ENCODE measurements at places on chromosomes 12 and 14.
A peak's percentile ranks its signal among the peaks of the same experiment; 100 is the strongest.

GRCh38 chr14:67666750-67667449 lies 7.5 kb downstream of the VTI1B start:
- DNase-seq = no peak

DNA sequence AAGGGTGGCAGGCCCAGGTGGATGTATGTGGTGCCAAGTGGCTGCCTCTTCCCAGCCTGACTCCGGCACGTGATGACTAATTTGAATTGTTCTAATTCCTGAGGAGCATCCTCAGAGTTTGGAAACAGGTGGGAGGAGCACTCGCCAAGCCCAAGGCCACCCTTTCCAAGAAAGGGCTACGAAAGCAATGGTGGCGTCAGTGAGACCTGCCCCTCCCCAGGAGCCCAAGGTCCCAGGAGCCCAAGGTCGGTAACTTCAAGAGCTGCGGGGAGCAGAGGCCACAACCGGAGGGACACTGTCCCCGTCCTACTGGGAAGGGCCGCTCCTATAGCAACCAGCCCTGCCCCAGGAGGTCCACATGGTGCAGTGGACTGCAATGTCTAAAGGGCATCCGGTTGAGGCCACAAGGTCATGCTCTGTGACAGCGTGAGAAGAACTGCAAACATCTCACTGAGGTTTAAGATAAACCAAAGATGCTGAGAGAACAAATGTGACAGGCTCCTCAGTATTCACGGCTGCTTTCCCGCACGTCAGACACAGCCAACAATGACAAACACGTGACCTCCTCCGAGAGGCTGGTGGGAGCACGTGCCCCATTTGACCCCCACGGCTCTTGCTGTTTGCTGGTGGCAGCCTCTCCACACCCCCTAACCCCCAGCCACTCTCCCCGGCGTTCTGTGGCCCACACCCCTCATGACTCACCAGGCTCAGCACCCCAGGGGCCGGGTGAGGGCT lies 79.6 kb downstream of the ITPK1 start:
- DNase-seq = no peak

- DNase-seq = no peak
Observed at GRCh38 chr12:26469421-26470180, 274.2 kb downstream of the SSPN start.

DNA sequence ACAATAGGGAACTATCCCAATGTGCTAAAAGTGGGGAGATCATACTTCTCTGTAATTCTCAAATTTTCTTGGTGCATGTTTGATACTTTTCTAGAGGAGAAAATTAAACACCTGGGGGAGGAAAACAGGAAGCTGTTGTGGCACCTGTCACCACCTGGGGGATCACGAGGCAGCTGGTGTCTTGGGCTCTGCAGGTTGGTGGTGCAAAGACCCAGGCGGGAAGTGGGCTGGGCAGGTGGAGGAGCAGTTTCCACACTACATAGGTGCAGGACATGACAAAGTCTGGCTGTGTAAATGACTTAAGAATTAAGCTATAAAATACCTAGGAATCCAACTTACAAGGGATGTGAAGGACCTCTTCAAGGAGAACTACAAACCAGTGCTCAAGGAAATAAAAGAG lies 23.2 kb downstream of the PEX5 start:
- no peak for DNase-seq

DNA sequence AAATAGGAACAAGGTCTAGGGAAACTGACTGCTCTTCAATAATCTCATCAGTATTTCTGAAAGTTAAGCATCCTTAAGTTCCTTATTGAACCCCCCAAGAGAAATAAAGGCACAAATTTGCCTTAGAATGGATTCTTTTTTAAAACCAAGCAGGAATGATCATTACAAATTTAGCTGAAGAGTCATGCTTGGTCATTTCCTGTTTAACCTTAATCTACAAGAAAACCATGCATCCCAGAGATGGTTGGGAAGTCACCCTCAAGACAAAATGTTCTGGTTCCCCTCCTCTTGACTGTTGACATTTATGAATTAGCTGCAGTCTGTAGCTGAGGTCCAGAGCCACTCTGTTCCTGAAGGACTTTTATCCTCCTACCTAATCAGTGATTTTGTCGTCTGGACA lies 291.8 kb upstream of the G2E3 start:
- no peak for DNase-seq

GRCh38 chr12:96172981-96173380 lies 21.2 kb upstream of the ELK3 start:
- DNase-seq = no peak

DNA sequence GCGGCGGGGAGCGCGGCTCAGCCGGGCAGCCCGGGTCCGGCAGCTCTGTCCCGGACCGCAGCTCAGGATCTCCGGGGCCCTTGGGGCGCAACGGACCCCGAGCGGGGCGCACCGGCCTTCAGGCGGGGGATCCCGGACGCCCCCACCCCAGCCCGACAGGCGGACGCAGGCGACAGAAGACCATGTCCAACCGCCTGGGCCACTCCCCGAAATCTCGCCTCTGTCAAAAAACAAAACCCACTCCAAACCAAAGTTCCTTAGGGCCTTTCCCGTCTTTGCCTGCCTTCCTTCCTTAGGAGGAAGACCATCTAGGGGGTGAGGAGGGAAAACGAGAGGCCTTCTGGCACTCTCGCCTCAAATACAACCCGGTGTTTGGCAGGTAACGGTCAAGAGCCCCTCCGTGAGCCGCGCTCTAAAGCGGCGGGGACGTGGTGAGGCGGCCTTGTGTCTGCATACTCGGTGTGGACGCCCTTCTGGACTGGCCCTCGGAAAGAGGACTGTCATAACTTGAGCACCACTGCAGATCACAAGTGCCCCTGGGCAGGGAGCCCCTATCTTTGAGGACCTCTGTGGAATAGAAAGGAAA lies 604 bp downstream of the HCFC2 start:
- no peak for DNase-seq

- no peak for DNase-seq
Observed at GRCh38 chr12:114400925-114401324, 5.0 kb downstream of the TBX5 start.

GRCh38 chr12:130026608-130027176 lies 122.9 kb upstream of the TMEM132D start:
- no peak for DNase-seq

DNA sequence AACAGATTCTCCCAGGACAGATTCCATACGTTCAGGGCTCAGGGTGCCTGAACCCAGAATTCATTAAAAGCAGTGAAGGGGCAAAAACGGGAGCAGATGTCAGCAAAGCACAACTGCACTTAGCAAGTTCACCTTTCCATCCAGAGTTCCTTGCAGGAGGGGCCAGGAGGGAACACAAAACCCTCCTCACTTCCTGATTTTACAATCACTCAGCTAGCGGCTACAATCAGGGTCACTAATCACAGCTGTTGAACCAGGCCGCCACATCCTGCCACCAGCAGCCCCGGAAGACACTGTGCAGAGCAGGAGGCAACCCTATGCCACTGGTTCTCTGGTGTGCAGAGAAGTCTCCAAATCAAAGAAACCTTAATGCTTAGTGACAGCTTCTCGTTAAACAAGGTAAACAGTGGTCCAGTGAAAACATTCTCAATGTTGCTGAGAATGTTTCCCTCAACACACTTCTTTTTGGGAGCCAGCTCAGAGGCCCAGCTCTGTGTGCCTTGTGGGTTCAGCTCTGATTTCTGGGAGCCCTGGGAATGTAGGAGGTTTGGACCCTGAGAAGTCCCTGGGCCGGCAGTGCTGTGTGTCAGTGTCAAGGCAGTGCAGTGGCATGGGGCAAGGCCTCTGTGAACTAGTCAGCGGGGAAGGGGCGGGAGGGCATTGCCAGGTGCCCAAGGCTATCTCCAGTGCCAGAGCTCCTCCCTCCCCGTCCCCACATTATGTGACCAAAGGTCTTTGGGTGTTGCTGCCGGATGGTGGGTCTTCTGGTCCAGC lies 54.5 kb downstream of the VCPKMT start:
- no peak for DNase-seq

- no peak for DNase-seq
Observed at GRCh38 chr14:47676315-47676617, 861 bp upstream of the MDGA2 start.

GRCh38 chr12:127172861-127173260 lies 1094.1 kb upstream of the TMEM132C start:
- peak; percentile 49 for DNase-seq

GRCh38 chr12:118959348-118959747 lies 22.0 kb upstream of the SRRM4 start:
- DNase-seq = no peak

GRCh38 chr14:102316338-102316742 lies 3.2 kb upstream of the ZNF839 start:
- DNase-seq = no peak

GRCh38 chr12:106238146-106238545 lies 9.7 kb downstream of the CKAP4 start:
- peak; percentile 72 for DNase-seq

- DNase-seq = no peak
Observed at GRCh38 chr12:53201639-53202038, 5.4 kb downstream of the ITGB7 start.

DNA sequence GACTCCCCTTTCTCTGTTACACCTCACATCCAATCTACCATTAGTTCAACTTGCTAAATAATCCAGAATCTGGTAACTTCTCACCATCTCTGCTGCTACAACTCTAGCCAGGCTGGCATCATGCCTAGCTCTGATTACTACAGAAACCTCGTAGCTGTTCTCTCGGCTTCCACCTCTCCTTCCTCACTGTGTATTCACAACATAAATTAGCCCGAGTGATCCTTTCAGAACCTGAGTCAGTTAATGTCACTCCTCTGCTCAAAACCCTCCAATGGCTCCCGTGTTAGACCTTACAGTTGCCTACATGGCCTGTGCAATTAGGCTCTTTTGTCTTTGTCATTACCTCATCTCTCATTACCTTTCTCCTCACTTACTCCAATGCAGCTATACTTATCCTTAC lies 139.4 kb downstream of the PDE3A start:
- DNase-seq = no peak

GRCh38 chr12:54054742-54055194 lies 1.1 kb downstream of the HOXC4 start:
- DNase-seq = no peak

DNA sequence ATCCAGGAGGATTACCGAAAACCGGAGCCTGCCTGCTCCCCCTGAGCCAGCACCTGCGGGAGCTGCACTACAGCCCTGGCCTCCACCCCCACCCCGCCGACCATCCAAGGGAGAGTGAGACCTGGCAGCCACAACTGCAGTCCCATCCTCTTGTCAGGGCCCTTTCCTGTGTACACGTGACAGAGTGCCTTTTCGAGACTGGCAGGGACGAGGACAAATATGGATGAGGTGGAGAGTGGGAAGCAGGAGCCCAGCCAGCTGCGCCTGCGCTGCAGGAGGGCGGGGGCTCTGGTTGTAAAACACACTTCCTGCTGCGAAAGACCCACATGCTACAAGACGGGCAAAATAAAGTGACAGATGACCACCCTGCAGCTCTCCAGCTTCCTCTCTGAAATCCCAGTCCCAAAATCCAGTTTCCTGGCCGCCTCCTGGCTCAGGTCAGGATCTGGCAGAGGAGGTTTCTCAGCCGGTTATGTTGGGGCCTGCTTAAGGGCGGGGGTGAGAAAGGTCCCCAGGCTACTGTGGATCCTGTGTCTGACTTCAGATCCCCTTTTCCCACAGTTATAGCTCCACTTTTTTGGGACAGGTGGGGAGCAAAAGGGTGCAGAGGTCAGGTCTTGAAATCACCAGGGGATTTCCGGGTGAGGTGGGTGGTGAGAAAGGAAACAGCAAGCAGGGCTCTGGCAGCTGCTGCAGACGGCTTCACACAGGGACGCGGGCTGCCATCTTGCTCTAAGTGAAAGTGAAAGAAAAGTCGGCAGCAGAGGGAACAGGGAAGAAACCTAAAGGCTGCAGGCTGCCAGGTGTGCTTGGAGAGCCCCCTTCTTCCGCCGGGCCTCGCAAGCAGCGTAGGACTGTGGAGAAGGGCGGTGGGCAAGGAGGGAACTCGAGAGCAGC lies at the start of gene TAPBPL:
Gene TAPBPL (plus strand): TSS at position 695 of the 897 bp plus-strand sequence. CDS start 207 bp downstream, outside the sequence.
- no peak for DNase-seq

- DNase-seq = no peak
Observed at GRCh38 chr14:93994919-93995682, 2.0 kb upstream of the CCDC197 start.

DNA sequence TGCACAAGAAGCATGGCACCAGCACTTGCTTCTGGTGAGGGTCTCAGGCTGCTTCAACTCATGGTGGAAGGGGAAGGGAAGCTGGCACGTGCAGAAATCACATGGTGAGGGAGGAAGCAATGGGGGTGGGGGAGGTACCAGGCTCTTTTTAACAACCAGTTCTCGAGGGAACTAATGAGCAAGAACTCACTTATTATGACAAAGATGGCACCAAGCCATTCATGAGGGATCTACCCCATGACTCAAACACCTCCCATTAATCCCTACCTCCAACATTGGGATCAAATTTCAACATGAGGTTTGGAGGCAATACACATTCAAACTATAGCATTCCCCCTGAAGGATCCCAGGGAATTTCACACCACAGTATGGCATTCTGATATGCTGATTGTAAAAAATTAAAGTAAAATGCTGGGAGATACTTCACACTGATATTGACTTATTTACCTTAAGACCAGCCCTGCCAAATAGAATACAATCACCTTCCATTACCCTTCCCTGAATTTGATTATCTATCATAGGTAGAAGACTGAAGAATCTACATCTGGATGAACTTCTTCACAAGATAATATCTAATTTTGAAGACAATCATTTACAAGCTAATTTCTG lies 201.7 kb upstream of the PLXNC1 start:
- no peak for DNase-seq

DNA sequence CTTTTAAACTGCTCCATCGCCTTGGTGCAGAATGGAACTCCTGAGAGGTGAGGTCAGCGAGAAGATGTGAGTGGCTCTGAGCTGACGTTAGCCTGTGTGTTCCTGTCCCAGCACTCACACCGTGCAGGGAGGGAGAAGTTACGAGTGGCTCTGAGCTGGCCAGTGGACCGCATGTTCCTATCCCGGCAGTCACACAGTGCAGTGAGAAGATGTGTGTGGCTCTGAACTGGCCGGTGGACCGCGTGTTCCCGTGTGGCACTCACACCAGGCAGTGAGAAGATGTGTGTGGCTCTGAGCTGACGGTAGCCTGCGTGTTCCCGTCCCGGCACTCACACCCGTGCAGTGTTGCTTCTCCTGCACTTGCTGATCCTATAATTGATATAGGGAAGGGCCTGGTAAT lies 59.9 kb downstream of the VCPKMT start:
- no peak for DNase-seq

GRCh38 chr12:57838594-57839302 lies 7.8 kb downstream of the CTDSP2 start:
- DNase-seq = no peak

DNA sequence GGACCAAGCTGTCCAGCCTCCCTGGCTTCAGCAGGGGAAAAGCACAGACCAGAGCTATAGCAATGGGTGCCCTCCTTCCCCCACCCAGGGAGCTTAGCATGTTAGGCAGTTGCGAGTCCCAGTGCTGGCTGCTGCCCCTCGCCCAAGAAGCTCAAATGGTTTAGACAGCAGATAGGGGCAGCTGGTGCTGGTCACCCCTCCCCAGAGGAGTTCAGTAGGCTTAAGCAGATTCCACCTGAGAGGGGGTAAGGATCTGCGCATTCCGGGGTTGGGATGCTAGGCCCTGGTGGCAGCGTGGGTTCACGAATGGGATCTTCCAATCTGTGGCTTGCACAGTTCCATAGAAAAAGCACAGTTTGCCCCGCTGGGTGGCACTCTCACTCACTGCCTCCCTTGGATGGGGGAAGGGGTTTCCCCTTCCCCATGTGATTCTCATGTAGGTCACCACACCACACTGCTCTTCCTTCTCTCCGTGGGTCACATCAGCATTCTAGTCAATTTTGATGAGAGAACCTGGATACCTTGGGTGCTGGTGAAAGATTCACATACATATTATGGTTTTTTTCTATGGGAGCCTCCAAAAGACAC lies 665.6 kb downstream of the C12orf50 start:
- DNase-seq = no peak

GRCh38 chr12:32181498-32182175 lies 75.0 kb downstream of the BICD1 start:
- DNase-seq = no peak

GRCh38 chr14:97052001-97052400 lies 254.8 kb downstream of the VRK1 start:
- DNase-seq = no peak
